Naive thymus-derived CD4-positive, alpha-beta T cell (primary cell): ENCODE measurements at places on chromosomes 13 and 19.

DNA sequence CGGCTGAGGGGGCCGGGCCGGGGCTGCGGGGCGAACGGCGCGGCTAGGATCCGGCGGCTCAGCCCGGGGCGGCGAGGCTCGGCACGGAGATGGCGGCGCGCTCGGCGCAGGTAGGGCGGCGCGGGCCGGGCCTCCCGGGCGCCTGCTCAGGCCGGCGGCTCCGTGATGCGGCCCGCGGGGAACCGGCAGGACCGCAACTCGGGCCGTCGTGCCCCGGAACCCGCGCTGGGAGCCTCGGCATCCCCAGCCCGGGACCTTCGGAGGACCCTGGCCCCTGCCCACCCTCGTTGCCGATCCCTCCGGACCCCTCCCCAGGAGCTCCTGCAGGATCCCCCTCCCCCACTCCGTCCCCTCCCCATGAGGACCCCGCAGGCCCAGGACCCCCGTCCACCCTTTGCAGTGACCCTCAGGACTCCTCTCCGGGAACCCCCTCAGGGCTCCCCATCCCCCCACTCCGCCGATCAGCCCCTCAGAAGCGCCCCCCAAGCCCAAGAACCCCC, 304 bp downstream of the EVI5L start:
- no peak for DNase-seq

DNA sequence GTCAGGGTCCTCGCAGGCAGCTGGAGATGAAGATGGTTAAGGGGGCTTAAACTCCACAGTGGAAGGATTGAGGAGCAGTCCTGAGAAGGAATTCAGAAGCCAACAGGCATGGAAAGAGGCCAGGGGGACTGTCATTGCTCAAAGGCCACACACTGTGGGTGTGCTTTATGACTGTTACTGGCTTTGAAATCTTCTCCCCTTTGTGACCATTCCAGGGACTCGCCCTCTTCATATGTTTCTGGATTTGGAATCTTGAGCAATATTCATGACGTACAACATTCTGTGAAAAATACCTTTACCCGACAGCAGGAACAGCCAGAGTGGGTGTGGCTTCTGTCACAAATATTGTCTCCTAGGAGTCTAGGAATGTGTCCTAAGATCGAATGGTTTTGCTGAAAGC, 16.6 kb downstream of the CEACAM7 start:
- DNase-seq = no peak

DNA sequence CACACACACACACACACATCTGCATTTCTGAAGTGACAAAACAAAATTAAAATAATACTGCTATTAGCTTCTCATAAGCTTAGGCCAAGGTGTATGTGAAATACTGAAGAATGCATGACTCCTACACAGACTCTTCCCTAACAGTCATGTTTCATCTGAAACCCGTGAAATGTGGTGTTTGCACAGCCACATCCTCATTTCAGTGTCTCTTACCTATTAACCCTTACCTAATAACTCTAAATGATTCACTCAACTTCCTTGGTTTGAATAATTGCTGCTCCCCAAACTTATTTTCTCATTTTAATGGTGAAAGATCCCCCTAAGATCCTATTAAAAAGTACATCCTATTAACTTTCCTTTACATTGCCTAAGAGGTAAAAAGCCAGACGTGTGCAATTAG, 117.6 kb downstream of the MIPEP start:
- no peak for DNase-seq

DNA sequence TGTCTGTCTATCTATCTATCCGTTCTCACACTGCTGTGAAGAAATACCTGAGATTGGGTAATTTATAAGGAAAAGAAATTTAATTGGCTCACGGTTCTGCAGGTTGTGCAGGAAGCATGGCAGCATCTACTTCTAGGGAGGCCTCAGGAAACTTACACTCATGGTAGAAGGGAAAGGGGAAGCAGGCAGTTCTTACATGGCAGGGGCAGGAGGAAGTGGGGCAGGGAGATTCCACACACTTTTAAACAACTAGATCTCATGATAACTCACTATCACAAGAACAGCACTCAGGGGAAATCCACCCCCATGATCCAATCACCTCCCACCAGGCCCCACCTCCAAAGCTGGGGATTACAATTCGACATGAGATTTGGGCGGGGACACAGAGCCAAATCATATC, 105.3 kb downstream of the SLC10A2 start:
- DNase-seq = no peak

DNA sequence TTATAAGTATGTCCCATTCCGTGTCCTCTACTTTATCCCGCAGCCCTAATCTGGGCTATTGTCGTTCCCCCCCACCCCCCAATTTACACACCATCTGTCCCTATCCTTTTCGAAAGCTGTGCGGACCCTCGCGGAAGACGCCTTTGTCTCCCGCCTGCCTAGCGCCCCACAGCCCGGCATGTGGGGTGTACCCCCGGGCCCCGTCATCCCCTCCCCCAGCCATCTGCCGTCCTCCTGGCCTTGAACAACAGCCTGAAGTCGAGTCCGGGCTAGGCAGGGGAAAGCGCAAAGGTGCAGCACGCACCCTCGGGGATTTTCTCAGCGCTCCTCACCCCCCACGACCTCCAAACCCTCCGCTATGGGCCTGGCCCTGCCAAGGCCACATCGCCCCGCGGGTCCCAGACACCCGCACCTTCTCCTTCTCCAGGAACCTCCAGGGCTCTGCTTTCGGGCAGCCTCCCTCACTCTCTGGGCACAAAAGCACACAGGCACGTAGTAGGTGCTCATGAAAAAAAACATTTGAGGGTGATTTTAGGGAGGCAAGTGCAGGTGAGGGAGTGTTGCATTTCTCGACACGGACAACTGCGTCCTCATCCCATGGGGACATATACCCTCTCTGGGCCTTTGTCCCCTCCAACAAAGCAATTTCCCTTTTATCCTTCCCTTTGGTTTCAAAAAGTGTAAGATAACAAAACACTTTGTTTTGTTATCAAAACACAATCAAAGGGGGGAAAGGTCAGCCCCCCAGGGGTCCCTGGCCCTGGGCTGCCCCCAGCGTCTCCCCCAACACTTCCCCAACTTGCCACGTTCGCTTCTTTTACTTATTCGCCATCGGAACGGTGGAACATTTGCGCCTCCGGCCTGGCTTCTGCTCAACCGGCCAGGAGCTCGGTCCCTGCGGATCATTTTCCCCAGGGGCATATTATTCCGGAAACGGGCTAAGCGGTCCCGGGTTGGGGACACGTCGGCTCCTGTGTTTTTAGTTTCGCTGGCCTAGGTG, 16.4 kb downstream of the CCDC124 start:
- DNase-seq = peak; percentile 22

- DNase-seq = no peak
Observed at GRCh38 chr13:100735494-100735893, 60.9 kb upstream of the TMTC4 start.

DNA sequence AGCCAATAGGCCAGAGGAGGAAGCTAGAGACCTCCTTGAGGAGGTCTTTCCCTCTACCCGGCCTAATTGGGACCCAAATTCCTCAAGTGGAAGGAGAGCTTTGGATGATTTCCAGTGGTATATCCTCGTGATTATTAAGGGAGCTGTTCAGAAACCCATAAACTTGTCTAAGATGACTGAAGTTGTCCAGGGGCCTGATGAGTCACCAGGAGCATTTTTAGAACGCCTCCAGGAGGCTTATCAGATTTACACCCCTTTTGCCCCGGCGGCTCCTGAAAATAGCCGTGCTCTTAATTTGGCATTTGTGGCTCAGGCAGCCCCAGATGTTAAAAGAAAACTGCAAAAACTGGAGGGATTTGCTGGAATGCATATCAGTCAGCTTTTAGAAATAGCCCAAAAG, 198.1 kb downstream of the ZNF486 start:
- DNase-seq = no peak

- no peak for DNase-seq
Observed at GRCh38 chr13:30370146-30370545, 52.1 kb upstream of the UBE2L5 start.
